ENCODE measurements at places on chromosomes 6 and 20. TPM values are rescaled to one million over a fixed set of nuclear protein-coding genes. Genes with fewer than 3 reads are reported as not detected.
A peak's percentile ranks its signal among the peaks of the same experiment; 100 is the strongest.

Gene IMPG1
- total RNA-seq = not detected

Gene RNF182
- total RNA-seq = not detected

Gene NKX2-2
- not detected for total RNA-seq

Gene ARMH2
- total RNA-seq = not detected

Gene KIFC1
- 91.7 TPM for total RNA-seq

Gene NOTCH4
- 0.63 TPM for total RNA-seq

Gene RIMS1
- not detected for total RNA-seq

Gene PRICKLE4
- total RNA-seq = 0.29 TPM

Gene APOBEC2
- not detected for total RNA-seq

DNA sequence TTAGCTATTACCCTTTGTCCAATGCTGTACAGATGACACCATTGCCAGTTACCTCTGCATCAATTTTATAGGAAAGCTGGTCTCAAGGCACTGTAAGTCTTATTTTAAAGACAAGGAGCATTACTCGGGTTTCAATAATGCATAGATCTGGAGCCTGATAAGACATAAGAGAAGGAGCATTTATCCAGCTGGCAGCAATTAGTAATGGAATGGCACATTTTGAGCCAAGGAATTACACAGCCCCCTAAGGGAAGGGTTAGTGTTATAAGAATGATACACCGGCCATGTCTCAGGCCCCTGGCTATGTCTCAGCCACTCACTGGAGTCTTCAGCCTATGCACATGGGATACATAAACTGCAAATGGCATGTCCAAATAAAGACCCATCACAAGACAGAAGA, 23.1 kb upstream of the TMEM242 start:
- H3K4me3 ChIP-seq = no peak overlapping the region
- H3K27me3 ChIP-seq = peaks cover 69% of the 10 kb centered on the region
- H3K4me1 ChIP-seq = no peaks in the 10 kb centered on the region
- H3K36me3 ChIP-seq = peaks cover 2% of the 10 kb centered on the region
- H3K27ac ChIP-seq = no peak overlapping the region

- H3K36me3 ChIP-seq = no peaks in the 10 kb centered on the region
- no peak overlapping the region for H3K27ac ChIP-seq
- no peak overlapping the region for H3K4me3 ChIP-seq
- no peak for DNase-seq
Measured at GRCh38 chr6:163806755-163807499, 392.4 kb downstream of the QKI start.

DNA sequence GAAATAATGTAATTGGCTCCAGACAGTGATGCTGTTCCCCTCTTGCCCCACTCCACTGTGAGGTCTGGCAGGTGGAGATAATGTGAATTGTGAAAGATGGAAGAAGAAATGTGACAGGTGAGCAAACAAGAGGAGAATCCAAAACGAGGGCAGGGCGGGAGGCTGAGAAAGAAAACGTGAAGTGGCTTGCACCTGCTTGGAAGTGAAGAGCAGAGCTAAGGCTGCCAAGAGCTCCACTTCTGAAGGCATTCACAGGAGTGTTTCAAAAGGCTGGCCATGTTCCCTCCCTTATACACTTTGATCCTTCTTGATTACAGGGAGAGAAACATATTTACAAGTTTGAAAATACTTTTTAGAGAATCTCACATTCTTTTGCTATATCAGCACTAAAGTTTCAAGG, 359.4 kb downstream of the EPHA7 start:
- H3K4me3 ChIP-seq = no peak overlapping the region

- no peak overlapping the region for H3K27ac ChIP-seq
- H3K36me3 ChIP-seq = no peaks in the 10 kb centered on the region
- H3K27me3 ChIP-seq = peaks cover 12% of the 10 kb centered on the region
- H3K4me1 ChIP-seq = peaks cover 11% of the 10 kb centered on the region
Measured at GRCh38 chr6:54291738-54292137, 16.5 kb upstream of the TINAG start.

GRCh38 chr6:116568111-116568510, 3.2 kb upstream of the RWDD1 start:
- H3K4me1 ChIP-seq = peaks cover 31% of the 10 kb centered on the region
- H3K27ac ChIP-seq = no peak overlapping the region
- H3K4me3 ChIP-seq = no peak overlapping the region
- no peak for DNase-seq
- peaks cover 3% of the 10 kb centered on the region for H3K36me3 ChIP-seq

DNA sequence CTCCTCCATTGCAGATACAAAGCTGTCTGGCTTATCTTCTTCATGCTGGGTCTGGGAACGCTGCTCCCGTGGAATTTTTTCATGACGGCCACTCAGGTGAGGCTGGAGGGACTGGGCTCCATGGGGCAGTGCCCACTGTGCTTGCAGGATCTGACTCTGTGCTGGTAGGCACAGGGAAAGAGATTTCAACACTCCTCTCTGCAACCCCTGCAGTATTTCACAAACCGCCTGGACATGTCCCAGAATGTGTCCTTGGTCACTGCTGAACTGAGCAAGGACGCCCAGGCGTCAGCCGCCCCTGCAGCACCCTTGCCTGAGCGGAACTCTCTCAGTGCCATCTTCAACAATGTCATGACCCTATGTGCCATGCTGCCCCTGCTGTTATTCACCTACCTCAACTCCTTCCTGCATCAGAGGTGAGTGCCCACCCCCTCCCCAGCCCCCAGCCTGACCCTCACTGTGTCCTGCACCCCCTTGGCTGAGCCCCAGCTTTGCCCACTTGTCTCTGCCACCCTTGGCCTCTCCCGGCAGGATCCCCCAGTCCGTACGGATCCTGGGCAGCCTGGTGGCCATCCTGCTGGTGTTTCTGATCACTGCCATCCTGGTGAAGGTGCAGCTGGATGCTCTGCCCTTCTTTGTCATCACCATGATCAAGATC, 6.1 kb downstream of the SLC29A1 start:
- no peak overlapping the region for H3K27ac ChIP-seq
- H3K4me1 ChIP-seq = peaks cover 31% of the 10 kb centered on the region
- H3K36me3 ChIP-seq = peaks cover 8% of the 10 kb centered on the region

DNA sequence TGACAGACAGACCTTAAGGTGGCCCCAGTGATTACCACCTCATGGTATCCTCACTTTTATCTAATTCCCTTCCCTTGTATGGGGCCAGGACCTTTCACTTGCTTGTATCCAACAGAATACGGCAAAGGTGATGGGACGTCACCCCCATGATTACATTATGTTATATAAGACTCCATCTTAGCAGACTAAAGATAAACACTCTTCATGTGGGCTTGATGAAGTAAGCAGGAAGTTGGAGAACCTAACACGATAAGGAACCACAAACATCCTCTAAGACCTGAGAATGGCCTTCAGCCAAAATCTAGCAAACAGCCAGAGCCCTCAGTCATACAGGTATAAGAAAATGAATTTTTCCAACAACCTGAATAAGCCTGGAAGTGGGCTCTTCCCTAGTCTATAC, 8.0 kb downstream of the SLC17A3 start:
- H3K27ac ChIP-seq = peak overlapping the region; percentile 63
- H3K4me1 ChIP-seq = peaks cover 23% of the 10 kb centered on the region
- peaks cover 10% of the 10 kb centered on the region for H3K27me3 ChIP-seq
- peak overlapping the region; percentile 63 for H3K4me3 ChIP-seq

GRCh38 chr6:54493138-54493537, 184.9 kb downstream of the TINAG start:
- no peaks in the 10 kb centered on the region for H3K36me3 ChIP-seq
- DNase-seq = no peak
- no peak overlapping the region for H3K4me3 ChIP-seq
- H3K27me3 ChIP-seq = no peaks in the 10 kb centered on the region

GRCh38 chr6:77463308-77463860, at the start of gene HTR1B:
TSS of gene HTR1B (minus strand) at chr6:77463491. CDS start at chr6:77463403, 88 bp downstream.
- DNase-seq = no peak
- H3K4me3 ChIP-seq = peak within 1 kb of the TSS; percentile 33
- peaks cover 64% of the 10 kb centered on the region for H3K27me3 ChIP-seq
- peaks cover 7% of the 10 kb centered on the region for H3K4me1 ChIP-seq
- H3K36me3 ChIP-seq = peaks cover 15% of the 10 kb centered on the region

DNA sequence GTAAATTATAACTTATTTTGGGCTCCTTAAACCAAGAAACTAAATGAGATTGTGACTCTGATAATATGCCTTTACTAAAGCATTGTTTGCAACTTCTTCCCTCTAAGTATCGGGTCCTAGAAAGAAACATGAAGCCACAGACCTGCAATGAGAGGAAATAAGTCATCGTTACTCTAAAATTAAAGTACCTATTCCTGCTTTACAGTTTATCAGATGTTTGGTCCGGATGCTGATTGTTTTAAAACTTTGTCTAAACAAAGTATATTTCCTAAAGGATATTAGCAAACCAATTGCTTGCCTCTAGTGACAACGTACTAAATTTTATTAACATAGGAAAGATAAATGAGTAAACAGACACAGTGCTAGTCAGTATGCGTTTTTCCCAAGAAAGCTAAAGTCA, 216.8 kb downstream of the GJA1 start:
- H3K27me3 ChIP-seq = no peaks in the 10 kb centered on the region
- no peak for DNase-seq
- H3K36me3 ChIP-seq = no peaks in the 10 kb centered on the region
- H3K27ac ChIP-seq = peak overlapping the region; percentile 35
- peak overlapping the region; percentile 47 for H3K4me3 ChIP-seq

GRCh38 chr20:6122111-6122872, 538 bp downstream of the FERMT1 start:
- H3K4me1 ChIP-seq = peaks cover 8% of the 10 kb centered on the region
- peak overlapping the region; percentile 72 for H3K4me3 ChIP-seq
- no peak overlapping the region for H3K27ac ChIP-seq
- peaks cover 42% of the 10 kb centered on the region for H3K27me3 ChIP-seq
- H3K36me3 ChIP-seq = no peaks in the 10 kb centered on the region

GRCh38 chr6:151389618-151390275, 1.6 kb downstream of the ZBTB2 start:
- peaks cover 56% of the 10 kb centered on the region for H3K4me1 ChIP-seq
- peaks cover 8% of the 10 kb centered on the region for H3K36me3 ChIP-seq
- DNase-seq = no peak
- H3K4me3 ChIP-seq = peak overlapping the region; percentile 99
- H3K27ac ChIP-seq = peak overlapping the region; percentile 98
